ENCODE measurements at places on chromosomes 4 and X. TPM values are rescaled to one million over a fixed set of nuclear protein-coding genes. Genes with fewer than 3 reads are reported as not detected.

The RHOH gene
- not detected for total RNA-seq

The ZIC3 gene
- not detected for total RNA-seq

The EVC2 gene
- not detected for total RNA-seq

The NPY1R gene
- 0.13 TPM for total RNA-seq

The BEX5 gene
- not detected for total RNA-seq

The ZNF157 gene
- total RNA-seq, result not detected

The P2RY4 gene
- total RNA-seq, result not detected

The NCBP2L gene
- total RNA-seq, result not detected

The EDA2R gene
- 0.53 TPM for total RNA-seq

The POU3F4 gene
- not detected for total RNA-seq

The ARX gene
- not detected for total RNA-seq

The UGT2B10 gene
- 0.25 TPM for total RNA-seq

The TEX13D gene
- not detected for total RNA-seq

The MAGEA12 gene
- 6.2 TPM for total RNA-seq

The RTL9 gene
- not detected for total RNA-seq

The KDR gene
- not detected for total RNA-seq

The HSFX2 gene
- total RNA-seq, result 0.70 TPM

The FAM9B gene
- not detected for total RNA-seq

The MAGEA2B gene
- not detected for total RNA-seq

The EFHC2 gene
- not detected for total RNA-seq

The HELT gene
- not detected for total RNA-seq

The USP26 gene
- not detected for total RNA-seq

The MAGEE2 gene
- total RNA-seq, result not detected

The LRP2BP gene
- 0.13 TPM for total RNA-seq

The FAM47A gene
- not detected for total RNA-seq

The PRRG3 gene
- not detected for total RNA-seq

The CD99L2 gene
- 3.8 TPM for total RNA-seq

The SSX2B gene
- not detected for total RNA-seq

The GLRA2 gene
- total RNA-seq, result not detected

The TAF7L gene
- not detected for total RNA-seq

The F8A2 gene
- not detected for total RNA-seq

The TMPRSS11D gene
- not detected for total RNA-seq

The ANXA10 gene
- 50.8 TPM for total RNA-seq

The DACH2 gene
- total RNA-seq, result not detected

The ARHGEF6 gene
- total RNA-seq, result not detected

The FHDC1 gene
- 3.0 TPM for total RNA-seq

The EDA gene
- 5.6 TPM for total RNA-seq

The SMIM10 gene
- not detected for total RNA-seq

The PABPC1L2B gene
- total RNA-seq, result not detected

The RASGEF1B gene
- total RNA-seq, result 3.5 TPM

The USP17L29 gene
- not detected for total RNA-seq

The FGD1 gene
- total RNA-seq, result 0.13 TPM

The REELD1 gene
- total RNA-seq, result not detected

The LUZP4 gene
- total RNA-seq, result not detected

The EPHA5 gene
- not detected for total RNA-seq

The MSX1 gene
- total RNA-seq, result 0.03 TPM

The GLRB gene
- total RNA-seq, result not detected

The WWC2 gene
- 13.0 TPM for total RNA-seq

The HAND2 gene
- total RNA-seq, result not detected

The TMPRSS11B gene
- total RNA-seq, result not detected

The EDNRA gene
- not detected for total RNA-seq

The TKTL2 gene
- not detected for total RNA-seq

The CXXC4 gene
- total RNA-seq, result 0.21 TPM

All from HT-29 (cell line).